ENCODE measurements at places on chromosomes 1 and 21.

DNA sequence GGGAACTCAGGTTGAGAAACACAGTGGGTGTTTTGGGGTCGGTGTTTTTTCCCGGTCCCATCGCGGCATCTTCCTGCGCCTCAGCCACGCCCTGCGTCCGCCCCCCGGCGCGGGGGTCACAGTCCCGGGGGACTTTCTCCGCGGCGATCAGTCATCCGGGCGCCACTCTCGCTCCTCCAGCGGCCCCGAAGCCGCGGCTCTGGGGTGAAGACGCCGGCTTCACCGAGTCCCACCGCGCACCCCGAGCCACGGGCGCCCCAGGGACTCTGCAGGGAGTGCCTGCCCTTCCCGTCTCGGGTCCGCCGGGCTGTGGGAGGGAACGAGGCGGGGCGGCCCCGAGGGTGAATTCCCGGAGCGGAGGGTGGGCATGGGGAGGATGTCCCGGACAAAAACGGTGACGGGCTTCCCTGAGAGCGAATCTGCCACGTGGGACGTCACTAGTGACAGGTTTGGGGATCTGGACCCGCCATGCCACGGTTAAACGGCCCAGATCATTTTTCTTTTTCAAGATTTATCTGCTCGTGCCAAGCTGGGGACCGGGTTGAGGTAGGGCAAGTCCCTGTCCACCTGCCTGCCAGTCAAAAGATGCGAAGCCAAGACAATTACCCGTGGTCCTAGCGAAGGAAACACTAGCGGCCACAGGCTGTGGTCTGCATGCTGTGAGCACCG lies 717 bp upstream of the BATF3 start:
- no peak for DNase-seq

DNA sequence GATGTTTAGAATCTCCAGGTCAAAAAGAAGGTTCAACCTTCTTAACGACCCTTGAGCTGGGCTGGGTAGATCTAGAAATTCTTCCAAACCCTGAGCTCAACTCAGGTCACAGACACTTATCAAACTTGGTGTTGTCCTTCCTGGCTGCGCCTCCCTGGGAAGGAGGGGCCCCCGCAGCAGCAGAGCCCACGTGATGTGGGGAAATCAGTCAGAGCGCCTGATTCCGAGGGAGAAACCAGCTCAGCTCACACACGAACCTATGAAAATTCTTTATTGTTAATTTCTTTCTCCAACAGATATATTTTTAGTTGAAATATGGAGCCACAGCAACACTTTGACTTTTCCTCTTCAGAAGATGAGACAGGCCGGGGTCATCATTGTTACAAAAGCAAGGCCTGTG lies 24.3 kb upstream of the CLSTN1 start:
- no peak for DNase-seq

DNA sequence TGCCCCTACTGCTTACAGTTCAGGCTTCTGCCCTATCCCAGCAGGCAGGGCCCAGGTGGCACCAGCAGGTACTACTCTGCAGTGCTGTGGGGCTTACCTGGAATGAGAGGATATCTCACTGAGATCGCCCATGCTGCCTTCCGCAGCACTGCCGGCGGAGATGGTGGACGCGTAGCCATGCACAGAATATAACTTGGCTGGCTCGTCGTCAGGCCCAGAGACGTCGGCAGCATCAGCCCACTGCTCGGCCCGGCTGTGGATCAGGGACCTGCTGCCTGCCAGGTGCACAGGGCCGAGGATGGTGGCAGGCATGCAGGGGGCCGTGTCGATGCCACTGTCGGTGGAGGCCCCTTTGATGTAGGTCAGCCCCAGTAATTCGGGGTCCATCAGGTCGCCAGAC lies 190.9 kb downstream of the SIPA1L2 start:
- DNase-seq = no peak

DNA sequence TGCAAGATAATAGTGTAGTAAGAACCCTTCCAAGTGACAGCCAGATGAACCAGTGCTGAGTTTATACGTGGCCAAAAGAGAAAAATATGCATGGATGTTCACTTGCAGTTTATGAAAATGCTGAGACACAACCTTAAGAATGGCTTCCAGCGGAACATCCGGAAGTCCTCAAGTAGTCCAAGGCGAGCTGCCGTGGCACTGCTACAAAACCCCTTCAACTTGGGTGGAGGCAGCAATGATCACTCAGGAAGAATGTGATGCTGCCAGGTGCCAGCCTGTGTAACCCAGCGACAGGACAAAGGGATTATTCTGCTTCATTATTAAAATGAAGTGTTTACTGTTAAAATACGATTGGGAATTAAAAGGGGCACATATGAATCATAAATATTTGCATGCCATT lies 179.6 kb downstream of the RUNX1 start:
- DNase-seq = no peak

DNA sequence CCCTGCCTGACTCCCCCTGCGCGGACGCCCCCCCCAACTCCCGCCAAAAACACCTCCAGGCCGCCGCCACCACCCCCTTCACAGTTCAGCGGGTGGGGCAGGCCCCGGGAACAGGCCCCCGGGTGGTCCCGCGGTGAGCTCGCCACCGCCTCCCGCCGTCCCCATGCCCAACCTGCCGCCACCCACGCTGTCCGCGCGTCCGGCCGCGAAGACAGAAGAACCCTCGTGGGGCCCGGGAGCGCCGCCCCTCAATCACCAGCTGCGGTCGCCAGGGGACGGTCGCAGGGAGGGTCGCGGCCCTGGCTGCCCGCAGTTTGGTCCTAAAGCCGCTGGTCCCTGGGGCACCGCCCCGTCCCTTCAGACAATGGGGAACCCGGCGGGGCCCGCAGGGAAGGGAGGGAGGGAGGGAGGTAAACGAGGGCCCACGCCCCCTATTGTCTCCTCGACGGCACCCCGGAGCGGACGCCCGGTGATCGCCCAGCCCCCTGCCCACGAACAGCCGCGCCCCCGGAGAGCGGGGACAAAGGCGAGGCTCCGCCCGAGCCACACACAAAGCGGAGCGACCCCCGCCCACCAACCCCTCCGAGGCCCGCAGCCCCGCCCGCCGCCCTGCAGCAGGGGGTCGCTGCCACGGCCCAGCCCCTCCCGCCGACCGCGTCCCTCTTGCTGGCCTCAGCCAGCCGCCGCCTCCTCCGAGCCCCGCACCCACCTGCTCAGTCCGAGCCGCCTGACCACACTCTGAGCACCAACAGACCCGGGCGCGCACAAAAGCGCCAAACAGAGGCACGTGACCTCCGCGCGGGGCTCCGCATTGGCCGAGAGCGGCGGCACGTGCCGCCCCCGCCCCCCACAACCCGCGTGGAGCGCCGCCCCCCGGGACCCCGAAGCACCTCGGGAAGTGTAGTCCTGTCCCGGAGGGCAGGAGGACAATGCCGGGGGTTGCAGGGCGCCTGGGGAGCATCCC lies at the start of gene STMN1:
TSS of gene STMN1 (minus strand) at position 740 of the 964 bp plus-strand sequence. CDS start 1,743 bp downstream, outside the sequence.
- DNase-seq = peak; percentile 95

GRCh38 chr1:226846786-226847185 lies 23.6 kb upstream of the PSEN2 start:
- no peak for DNase-seq

DNA sequence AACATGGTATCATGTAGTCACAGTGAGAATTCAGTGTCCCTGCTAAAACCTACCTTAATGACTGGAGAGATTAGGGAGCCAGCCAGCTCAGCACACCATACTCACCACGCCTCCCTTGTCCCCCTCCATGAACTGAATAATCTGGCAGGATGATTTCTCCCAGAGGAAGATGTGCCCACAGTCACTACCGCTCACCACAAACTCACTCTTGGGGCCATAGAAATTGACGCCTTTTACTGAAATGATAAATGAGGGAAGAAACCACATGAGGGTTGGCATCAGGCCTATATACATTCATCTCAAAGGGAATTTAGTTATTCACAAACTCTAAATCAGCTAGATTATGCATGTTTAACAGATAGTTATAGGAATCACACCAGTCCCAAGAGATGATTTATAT lies 17.4 kb downstream of the PEA15 start:
- DNase-seq = no peak

- DNase-seq = no peak
Observed at GRCh38 chr1:211334986-211335385, 8.4 kb downstream of the TRAF5 start.

- no peak for DNase-seq
Observed at GRCh38 chr1:220957233-220957605, 78.0 kb downstream of the HLX start.

DNA sequence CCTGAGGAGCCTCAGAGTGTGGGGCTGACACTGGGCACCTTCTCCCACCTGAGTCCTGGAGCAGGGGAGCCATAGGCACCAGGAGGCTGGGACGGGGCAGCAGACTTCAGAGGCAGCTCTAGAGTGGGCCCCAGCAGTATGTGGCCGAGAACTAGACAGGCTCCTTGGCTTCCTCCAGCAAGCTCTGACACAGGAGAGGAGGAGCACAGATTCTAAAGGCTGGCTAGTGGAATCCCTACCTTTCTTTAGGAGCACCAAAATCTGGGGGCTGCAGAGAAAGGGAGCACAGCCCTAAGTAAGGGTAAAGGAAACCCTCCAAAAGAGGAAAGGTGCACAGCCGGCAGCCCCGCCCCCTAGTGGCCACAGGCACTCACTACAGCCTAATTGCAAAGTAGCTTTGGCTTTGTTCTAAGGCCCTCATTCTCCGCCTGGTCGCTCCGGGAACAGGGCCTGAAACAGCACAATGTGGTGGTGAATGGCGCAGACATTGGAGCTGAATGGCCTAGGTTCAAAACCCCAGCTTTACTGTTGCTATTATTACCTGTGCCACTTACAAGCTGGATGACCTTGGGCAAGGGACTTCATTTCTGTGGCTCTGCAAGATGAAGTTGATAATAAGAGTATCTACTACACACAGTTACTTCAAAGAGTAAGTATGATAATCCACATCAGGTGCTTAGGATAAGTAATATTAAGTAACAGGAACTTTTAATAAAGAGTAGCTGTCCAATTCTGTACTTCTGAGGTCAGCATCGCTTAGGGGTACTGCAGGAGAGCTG lies 8.8 kb upstream of the GUCA2A start:
- peak; percentile 64 for DNase-seq

DNA sequence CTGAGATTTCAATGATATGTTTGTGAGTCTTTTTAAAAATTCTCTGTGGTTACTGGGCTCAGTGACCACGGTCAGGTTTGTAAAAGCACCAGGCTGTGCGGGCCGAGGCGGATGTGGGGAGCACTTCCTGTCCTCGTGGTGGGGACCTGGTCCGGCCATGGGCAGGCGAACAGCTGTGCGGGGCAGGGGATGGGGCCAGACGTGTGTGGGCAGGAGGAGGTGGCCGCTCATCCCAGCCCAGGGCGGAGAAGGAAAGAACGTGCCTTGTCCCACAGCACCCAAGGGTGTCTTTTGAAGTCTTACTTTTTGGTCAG lies 5.2 kb upstream of the OXCT2 start:
- DNase-seq = no peak

DNA sequence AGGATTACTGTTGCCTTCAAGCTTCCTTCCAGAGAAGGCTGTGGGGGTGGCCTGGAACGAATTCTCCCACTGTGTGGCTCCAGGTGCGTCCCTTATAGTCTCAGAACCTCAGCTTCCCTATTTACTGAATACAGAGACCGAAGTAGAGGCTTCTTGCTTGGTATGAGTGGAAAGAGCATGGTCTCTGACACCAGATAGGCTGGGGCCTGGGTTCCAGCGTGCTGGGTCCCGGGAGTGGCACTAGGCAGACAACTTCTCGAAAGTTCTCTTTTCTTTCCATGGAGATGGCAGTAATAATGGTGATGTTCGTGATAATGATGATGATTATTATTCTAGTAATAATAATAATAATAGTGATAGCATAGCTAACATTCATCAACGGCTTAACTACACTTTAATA lies 161.7 kb downstream of the PTPRU start:
- no peak for DNase-seq

- no peak for DNase-seq
Observed at GRCh38 chr1:38183096-38183495, 136.5 kb upstream of the POU3F1 start.

GRCh38 chr1:62840555-62840954 lies 56.6 kb downstream of the ATG4C start:
- no peak for DNase-seq

- no peak for DNase-seq
Observed at GRCh38 chr1:226337276-226337875, 28.4 kb upstream of the LIN9 start.

- DNase-seq = no peak
Observed at GRCh38 chr1:65904681-65905083, 112.0 kb downstream of the PDE4B start.

DNA sequence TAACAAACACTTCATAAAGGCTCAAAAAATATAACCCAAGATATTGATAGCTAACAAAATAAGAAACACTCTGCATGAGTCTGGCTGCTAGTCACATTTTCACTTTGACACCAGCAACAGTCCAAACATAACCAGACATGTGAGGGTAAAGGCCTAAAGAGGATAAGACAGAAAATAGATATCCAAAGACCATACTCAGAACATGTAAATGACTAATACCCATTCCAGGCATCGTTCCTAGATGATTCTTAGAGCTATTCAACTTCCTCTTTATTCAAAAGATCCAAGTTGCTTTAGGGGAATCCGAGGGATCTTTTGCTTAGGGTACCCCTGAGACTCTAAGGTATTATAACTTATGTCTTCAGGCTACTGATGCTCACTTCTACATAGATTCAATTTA lies 5.1 kb downstream of the COL24A1 start:
- DNase-seq = no peak

DNA sequence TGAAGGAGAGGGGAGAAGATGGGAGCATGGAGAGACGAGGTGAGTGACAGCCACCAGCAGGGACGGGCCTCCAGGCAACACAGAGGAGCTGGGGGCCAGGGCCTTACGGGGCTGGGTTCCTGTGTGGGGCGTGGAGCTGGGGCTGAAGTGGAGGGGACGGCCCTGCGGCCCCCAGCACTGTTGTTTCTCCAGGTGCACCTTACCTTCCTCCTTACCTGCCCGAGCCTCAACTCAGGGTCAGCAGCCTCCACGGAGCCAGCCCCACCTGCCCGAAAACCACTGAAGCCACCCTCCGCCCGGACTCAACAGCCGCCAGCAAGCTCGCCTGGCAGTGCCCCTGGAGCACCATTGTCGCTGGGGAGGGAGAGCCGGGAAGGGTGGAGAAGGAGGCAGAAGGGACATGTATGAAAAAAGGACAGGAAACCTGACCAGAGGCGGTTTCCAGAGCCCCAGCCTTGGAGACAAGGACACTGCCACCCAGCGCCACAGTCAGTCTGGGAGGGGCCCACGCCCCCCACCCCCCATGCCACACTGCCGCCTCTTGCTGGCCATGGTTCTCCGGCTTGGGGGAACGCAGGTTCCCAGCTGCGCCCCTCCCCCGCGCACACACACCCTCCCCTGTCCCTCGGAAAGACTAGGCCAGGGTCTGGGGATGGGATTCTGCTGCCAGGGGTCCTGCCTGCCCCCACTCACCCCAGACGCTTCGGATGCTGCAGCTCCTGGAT lies 10.6 kb downstream of the PLA2G2F start:
- DNase-seq = no peak

- DNase-seq = peak; percentile 36
Observed at GRCh38 chr1:43953361-43953760, 6.6 kb downstream of the IPO13 start.

DNA sequence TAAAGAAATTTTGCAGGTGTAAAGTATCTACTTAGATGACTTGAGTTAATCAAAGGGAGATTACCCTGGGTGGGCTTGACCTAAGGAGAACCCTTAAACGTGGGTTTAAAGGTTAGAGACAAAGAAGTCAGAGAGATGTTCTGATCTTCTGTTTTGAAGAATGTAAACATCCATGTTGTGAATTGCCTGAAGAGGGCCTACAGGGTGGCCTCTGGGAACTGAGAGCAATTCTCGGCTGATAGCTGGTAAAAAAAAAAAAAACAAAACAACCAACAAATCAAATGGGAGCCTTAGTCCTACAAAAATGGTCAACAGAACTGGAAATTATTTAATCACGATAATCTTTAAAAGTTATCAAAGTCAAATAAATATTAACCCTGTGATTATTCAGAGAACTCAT lies 89.4 kb upstream of the BCL10 start:
- DNase-seq = no peak
